Pancreas (tissue), 10 donors: ENCODE measurements at places on chromosomes 6 and 20. TPM values are rescaled to one million over a fixed set of nuclear protein-coding genes. Genes with fewer than 3 reads are reported as not detected.

Gene DNMT3B
- total RNA-seq: 3.2 TPM

DNA sequence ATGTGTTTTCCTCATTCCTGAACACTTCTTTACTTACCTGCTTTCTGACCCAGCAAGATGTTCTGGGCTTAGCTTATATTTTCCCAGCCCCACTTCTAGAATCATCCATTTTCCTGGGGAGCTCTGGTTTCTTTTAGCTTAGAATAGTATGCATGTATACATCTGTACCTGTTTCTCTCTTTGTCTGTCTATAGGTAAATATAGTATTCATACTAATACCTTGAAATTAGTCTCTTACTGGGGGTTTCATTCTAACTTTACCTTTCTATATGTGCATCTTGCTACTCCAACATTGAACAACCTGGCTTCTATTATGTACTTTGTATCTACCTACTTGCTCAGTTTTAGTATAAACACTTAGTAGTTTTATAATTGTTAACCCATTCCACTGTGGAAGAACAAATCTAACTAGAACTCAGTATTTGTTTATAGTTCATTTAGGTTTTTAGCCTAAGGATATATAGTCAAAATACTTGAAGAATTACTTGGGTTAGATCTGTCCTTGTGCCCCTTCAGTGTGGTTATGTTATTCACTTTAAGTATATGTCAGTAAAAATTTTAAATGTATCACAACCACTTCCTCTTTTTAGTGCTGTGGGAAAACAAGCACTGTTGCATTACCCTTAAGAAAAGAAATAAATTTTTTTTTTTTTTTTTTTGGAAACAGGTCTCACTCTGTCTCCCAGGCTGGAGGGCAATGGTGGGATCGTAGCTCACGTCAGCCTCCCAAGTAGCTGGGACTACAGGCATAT is 54.0 kb downstream of the ASXL1 start:
- DNase-seq: no peak

- peak; percentile 65 for DNase-seq
Observed at GRCh38 chr6:28258877-28259777, at the start of gene NKAPL. Gene NKAPL (plus strand): TSS chr6:28259297. CDS start chr6:28259372, 75 bp downstream.

Gene ETV7
- total RNA-seq: 4.6 TPM

- no peak for DNase-seq
Observed at GRCh38 chr6:51250317-51250716, 431.6 kb downstream of the TFAP2B start.

Gene SMOC2
- 18.4 TPM for total RNA-seq

DNA sequence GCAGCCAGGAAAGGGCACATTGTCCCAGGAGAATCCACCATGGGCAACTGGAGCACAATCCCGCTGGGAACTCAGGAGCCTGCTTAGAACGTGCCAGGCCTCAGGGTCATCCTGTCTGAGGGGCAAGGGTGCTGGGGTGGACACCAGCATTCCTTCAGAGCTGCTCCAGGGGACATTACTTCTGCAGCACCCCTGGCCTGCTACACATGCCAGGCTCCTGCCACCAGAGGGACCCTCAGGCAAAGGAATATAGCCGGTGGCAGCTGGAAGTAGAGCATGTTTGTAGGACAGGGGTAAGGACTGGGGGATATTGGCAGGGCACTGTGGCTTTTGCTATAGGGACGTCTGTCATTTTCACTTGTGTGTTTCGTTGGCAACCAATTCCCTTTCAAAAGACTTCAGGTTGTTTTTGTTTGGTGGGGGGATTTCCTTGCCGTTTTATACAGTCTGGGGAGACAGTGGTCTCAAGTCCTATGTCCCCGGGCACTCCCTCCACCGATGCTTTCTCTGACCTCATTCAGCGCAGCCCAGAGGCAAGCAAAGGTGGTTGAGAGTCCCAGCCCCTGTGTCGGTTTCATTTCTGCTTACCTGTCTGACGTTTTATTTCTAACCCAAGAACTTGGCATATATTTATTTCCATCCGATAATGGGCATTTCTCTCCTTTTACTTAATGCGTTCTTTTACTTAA is 130.8 kb downstream of the JPH2 start:
- DNase-seq: no peak

DNA sequence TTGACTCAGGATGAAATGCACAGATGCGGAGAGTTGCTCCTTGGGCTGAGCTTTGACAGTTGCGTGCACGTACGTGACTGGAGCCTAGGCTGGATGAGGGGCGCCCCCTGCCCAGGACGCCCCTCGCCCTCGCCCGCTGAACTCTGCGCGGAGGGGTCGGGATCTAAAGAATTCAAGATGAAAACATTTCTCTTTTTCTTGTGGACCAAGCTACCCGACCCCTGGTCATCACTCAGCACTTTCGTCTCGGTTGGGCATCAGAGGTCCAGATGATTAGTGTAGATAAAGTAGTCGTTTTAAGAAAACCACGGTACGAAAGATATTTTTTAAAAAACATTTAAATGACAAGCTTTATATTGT is 700 bp downstream of the DTD1 start:
- no peak for DNase-seq
